ENCODE measurements at places on chromosomes 4 and X.

GRCh38 chr4:150078041-150078578 lies at the start of gene DCLK2:
TSS of gene DCLK2 (plus strand) at chr4:150078445. CDS start at chr4:150079028, 583 bp downstream.
- DNase-seq: no peak

GRCh38 chrX:132563976-132564375 lies 75.1 kb upstream of the MBNL3 start:
- no peak for DNase-seq

GRCh38 chr4:77002321-77003107 lies 53.0 kb downstream of the SEPTIN11 start:
- DNase-seq: no peak

DNA sequence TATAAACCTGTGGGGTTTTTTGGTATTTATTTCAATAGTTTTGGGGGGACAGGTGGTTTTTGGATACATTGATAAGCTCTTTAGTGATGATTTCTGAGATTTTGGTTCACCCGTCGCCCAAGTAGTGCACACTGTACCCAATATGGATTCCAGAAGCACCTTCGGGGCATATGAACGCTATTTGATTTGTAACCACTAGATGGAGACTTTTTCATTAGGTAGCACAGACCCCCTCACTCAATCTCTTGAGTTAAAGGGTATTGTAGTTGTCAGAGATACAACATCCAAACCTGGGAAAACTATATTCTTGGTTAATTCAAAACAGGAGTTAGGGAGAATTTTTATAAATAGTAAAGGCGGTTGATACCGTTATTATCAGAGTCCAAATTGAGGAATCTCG lies 79.8 kb downstream of the SPANXN3 start:
- no peak for DNase-seq

DNA sequence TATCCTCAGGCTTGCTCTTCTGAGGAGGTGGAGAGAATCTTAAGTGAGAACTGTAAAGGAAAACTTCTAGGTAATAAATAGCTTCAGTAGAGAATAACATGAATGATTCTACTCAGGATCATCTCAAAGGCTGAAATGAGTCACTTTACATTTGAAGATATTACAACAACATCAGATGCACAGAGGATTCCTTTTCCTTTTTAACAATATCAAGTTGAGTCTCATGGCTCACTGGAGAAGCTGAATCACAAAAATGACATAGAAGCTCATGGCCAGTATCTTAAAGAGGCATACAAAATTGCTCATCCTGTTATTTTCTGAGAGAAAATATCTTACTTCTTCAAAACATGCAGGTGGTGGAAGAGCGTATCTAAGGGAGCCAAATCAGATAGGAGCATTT lies 72.5 kb upstream of the EMCN start:
- DNase-seq: no peak

DNA sequence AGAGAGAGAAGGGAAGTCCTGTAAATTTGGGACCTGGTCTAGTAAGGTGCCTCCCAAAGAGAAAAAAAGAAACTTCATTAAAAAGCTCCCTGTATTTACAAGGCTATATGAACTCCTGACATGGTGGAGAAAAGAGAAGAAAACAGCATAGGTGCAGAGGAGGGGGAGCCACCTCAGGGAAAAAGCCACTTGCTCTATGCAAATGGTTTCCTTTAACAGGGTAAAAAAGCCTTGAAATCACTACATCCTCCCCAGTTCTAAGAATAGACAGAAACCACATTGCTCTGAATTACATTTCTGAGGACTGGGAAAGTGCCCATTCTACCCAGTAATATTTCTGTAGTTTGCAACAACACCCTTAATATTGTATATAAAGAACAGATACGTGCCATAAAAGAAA lies 165.5 kb downstream of the KLF8 start:
- DNase-seq: no peak

DNA sequence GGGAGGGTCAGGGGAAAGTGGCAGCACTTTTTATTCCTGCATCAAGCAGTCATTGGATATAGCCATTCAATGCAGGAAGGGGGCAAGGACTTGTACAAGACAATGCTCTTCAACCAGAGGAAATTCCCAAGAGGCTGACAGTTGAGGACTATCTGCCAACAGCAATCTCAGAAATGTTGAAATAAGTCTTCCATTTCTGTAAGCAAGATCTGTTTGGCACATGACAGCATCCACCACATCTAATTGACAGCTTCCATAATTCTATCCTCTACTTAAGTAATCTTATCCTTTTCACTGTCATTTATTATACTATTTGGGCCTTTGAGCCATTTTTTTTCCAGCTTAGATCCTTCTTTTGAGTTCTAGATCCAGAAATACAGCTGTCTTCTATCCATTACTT lies 110.7 kb downstream of the CFAP299 start:
- no peak for DNase-seq

DNA sequence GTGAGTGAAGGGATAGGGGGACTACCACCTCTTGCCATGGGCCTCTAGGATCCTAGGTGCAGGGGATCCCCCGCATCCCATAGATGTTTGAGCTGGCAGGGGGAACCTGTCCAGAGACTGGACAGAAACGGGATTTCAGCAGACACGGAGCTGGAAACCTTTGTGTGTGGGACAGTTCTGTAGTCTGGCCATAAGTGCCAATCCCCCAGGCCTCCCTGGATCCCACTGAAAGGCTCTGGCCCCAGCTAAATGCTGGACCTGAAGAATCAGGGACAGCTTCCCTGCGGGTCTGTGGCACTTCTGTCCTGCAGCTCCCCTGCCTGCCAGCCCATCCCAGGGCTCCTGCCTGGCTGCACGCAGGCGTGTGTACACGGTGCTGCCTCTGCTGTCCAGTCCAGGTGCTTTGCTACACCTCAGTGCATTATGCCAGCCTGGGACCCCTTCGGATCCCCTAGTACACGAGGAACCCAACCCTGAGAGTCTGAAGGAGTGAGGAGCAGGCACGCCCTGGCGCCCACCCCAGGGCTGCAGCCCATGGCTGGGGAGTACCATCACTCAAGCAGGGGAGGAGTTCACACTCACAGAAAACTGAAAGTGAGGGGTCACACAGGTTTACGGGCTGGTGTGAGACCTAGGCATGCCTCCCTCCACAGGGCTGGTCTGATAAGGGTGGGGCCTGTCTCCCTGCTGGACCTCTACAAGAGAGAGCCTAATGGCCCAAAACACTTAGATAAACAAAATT lies 703.0 kb downstream of the ARAP2 start:
- no peak for DNase-seq

DNA sequence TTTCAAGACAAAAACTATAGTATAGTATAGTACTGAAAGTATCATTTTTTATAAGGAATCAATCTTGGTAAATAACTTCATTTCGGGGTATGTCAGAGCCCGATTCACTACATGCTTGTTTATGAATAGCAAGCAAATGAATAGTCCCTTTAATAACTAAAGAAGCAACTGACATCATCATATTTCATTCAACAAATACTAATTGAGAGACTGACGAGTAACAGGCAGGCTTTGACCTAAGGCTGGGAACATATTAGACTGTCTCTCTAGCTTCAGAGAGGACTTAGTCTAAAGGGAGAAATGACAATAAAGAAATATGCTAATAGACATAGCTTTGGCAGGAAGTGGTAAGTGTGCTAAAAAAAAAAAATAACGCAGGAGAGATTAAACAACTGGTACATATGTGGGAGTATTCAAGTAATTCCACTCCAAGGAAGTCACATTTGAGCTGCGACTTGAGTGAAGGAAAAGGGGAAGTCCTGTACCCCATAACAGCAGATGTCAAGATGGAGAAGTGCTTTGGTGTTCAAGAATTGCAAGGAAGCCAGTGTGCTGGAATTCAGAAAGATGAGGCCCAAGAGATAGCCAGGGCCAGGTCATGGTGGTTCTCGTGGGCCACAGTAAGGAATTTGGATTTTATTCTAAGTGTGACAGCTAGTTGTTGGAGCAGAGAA lies 284.9 kb downstream of the FBXO8 start:
- DNase-seq: no peak

GRCh38 chr4:53511014-53511413 lies 80.3 kb downstream of the LNX1 start:
- no peak for DNase-seq

GRCh38 chr4:122576261-122577188 lies 44.3 kb downstream of the IL21 start:
- no peak for DNase-seq

GRCh38 chr4:169270810-169271691 lies at the start of gene SH3RF1:
TSS of gene SH3RF1 (minus strand) at chr4:169270956. CDS start at chr4:169269212, 1,744 bp downstream.
- no peak for DNase-seq

DNA sequence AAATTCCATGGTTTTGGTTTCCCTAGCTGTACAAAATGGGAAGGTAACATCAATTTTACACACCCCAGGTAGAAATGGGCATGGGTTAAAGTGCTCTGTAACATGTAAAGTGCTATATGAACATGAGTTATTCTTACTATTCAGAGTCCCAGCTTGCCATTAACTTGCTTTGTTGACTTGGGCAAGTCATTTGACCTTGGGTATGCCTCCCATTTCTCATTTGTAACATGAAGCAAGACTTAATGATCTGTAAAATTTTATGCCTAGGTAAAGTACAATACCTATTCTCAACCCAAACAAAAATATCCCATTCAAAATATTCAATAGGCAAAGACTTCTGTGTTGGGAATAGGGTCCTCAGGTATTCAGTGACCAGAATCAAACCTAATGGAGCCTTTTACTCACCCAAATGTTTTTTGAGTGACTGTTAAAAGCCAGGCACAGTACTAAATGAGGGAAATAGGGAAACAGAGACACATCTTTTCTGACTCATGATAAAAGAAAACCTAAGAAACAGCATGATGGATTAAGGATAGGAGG lies 126.6 kb downstream of the SH3RF1 start:
- DNase-seq: no peak

- DNase-seq: no peak
Observed at GRCh38 chr4:4417886-4418285, 31.0 kb downstream of the NSG1 start.

GRCh38 chrX:17435476-17435875 lies 60.5 kb downstream of the NHS start:
- DNase-seq: no peak

DNA sequence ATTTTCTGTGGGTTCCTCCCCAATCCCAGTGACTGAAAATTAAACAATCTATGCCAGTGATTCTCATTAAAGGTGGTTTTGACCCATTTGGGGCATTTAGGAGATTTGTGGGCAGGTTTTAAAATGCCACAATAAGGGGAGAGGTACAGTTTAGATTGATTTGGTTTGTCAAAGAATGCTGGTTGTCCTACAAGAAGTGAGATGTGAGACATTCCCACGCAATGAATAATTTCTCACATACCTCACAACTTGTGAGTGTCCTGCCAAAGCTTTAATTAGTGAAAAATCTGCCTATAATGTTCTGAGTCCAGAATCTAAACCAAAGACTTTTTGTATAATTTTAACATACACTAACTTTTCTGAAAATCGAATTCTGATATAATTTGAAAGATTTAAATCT lies 199.4 kb downstream of the MAPK10 start:
- DNase-seq: no peak

GRCh38 chrX:141375011-141375760 lies 132.9 kb upstream of the SPANXC start:
- no peak for DNase-seq

- no peak for DNase-seq
Observed at GRCh38 chrX:64642482-64642881, 247.2 kb upstream of the MTMR8 start.

DNA sequence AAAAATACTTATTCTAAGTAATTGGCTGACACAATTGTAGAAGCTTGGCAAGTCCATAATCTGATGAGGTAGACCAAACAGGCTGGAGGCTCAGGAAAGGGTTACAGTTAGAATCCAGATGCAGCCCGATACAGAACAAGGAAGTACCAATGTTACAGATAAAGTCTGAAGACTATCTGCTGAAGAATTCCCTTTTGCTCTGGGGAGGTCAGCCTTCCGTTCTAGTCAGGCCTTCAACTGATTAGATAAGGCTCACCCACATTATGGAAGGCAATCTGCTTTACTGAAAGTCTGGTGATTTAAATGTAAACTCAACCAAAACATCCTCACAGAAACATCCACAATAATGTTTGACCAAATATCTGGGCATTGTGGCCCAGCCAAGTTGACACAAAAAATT lies 7.4 kb upstream of the DYNLT3 start:
- no peak for DNase-seq

- peak; percentile 6 for DNase-seq
Observed at GRCh38 chrX:41332408-41333002, 1.5 kb upstream of the DDX3X start.

DNA sequence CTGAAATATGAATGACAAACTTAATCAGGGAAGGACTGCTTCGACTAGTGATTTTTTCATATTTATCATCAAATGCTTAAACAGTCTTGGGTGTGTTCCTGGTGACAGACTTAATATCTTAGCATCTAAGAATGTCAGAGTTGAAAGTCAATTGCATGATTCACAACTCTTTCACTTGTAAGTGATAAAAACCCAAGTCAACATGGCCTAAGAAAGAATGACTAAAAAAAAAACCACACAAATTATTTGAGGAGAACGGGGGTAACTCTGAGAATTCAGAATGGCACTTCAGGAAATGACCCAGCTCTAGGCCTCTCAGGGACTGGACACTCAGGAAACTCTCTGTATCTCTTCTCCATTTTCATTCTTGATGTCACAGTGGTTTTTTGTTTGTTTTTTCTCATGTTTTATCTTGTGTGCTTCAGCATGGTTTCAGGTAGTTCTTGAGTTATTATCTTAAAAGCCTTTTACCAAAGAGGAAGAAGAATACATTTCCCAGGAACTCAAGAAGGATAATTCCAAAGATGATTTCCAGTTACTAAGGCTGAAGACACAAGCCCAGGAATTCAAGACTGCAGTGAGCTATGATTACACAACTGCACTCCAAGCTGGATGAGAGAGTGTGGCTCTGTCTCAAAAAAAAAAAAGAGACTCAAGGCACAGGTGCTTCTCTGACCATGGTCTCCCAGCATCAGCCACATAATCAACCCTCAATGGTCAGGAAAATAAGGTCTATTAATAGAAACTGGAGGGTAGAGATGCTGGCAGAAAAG lies 1697.8 kb upstream of the IGFBP7 start:
- no peak for DNase-seq

DNA sequence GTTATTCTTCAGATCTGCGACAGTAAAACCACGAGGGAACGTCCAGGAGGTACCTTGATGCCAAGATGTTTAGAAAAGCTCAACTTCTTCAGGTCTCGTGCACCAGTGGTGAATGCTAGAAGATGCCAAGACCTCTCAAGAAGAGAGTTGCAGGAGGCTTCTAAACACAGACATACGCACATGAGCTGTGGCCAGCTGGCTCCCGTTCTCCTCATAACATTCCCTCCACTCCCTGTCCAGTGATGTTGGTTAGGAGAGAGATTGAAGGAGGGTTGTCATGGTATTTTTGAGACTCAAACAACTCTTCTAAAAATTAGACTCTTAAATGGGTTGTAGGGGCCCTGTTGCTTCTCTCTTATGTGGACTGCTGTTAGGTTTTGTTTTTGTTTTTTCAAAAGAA lies 184.3 kb downstream of the QDPR start:
- DNase-seq: no peak

DNA sequence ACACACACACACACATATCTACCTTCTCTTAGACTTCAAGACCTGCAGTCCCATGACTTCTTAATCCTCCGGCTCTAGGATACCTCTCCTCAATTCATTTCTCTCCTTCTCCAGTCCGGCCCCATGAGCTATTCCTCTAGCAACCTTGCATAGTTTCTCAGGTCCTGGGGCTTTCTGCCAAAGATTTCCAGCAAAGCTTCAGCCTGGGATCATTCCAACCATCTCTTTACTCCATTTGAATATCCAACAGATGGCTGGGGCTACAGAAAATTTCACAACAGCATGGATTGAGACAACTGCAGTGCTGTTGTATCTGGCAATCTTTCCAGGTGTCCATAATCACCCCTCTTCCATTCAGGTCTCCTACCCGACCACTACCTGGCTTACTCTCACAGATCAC lies 184.1 kb downstream of the DCHS2 start:
- no peak for DNase-seq

Measured in effector memory CD4-positive, alpha-beta T cell (primary cell).